ENCODE measurements at places on chromosomes 5 and 9.

DNA sequence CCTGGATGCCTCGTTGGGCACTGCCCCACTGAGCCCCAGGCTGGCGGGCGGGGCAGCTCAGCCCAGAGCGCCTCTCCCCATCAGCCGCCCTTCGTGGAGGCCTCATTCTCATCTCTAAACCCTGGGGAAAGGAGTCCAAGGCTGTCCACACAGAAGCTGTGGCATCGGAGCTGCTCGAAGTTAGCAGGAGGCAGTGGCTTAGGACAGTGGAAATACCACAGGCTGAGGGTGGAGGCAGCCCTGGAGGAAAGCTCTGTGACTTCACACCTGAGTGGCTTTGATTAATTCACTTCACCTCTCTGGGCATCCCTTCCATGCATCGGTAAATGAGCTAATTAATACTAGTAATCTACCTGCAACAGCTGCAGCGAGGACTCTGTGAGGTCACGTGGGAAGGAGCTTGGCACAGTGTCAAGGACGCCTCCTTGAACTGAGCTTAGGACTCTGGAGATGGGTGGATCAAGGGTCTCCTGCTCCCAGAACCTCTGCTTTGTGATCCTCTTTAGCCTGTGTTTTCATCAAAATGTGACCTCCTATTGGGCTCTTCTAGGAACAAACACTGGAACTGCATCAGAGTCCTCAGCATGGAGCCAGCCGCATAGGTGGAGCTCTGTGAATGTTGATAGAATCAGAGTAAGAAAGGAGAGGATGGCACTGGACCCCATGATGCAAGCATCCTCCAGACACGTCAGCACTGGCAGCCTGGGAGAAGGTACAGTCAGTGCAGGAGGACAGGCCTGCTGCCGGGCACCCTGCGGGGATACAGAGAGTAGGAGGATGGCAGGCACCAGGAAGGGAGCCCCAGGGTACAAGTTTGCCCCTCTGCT lies 842 bp upstream of the ANGPTL2 start:
- DNase-seq = no peak

- no peak for DNase-seq
Observed at GRCh38 chr5:126720369-126720768, 56.6 kb upstream of the LMNB1 start.

DNA sequence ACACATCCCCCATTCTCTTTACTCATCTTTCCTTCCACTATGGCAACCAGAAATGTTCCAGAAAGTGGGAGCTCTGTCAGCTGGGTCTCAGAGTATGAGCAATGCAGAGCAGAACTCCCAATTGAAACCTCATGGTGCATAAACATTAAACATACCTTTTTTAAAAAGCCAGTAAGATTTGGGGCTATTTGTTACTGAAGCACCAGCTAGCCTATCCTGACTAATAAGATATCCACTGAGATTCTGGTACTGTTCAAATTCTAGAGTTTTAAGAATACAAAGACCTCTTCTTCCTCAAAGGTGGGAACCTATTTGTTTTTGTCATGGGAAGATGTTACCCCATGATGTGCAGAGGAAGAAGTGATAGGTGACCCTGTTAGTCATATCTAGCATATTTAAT lies 46.1 kb upstream of the EGFLAM start:
- DNase-seq = no peak

DNA sequence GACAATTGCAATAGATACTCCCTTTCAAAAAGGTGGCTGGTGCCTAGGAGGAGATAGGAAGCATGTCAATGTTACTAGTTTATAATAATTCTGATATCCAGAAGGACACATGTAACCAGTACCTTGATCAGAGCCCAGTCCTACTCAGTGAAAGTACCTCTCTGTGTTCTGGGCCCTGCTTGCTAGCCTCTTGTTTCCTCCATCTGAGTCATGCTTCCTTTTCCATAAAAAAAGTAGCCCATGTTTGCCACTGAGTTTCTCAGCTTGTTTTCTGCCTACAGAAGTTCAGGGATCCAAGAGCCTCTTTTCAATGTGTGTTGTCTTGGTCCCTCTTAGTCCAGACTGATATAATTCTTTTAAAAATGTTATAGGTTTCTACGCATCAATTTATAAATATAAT lies 149.0 kb downstream of the SSBP2 start:
- no peak for DNase-seq

- DNase-seq = no peak
Observed at GRCh38 chr9:89339807-89340206, 21.5 kb downstream of the SECISBP2 start.

DNA sequence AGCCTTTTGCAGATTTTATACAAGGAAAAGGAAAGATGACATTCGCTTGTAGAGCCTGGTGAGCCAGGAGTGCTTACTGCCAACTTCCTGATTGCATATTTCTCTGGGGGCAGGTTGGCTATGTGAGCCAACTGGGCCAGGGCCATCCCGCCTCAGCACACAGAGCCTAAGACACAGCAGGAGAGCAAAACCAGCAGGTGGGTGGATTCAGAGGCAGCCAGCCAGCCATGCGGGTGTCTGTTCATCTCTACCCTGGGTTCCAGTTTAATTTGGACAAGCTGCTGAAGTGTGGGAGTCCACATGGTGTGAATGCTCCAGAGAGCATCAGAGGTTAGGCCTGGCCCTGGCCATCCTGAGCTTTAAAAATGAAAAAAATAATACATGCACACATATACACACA lies 291.4 kb downstream of the ARHGEF28 start:
- no peak for DNase-seq

GRCh38 chr9:35548571-35548970 lies 56.5 kb upstream of the TESK1 start:
- no peak for DNase-seq

DNA sequence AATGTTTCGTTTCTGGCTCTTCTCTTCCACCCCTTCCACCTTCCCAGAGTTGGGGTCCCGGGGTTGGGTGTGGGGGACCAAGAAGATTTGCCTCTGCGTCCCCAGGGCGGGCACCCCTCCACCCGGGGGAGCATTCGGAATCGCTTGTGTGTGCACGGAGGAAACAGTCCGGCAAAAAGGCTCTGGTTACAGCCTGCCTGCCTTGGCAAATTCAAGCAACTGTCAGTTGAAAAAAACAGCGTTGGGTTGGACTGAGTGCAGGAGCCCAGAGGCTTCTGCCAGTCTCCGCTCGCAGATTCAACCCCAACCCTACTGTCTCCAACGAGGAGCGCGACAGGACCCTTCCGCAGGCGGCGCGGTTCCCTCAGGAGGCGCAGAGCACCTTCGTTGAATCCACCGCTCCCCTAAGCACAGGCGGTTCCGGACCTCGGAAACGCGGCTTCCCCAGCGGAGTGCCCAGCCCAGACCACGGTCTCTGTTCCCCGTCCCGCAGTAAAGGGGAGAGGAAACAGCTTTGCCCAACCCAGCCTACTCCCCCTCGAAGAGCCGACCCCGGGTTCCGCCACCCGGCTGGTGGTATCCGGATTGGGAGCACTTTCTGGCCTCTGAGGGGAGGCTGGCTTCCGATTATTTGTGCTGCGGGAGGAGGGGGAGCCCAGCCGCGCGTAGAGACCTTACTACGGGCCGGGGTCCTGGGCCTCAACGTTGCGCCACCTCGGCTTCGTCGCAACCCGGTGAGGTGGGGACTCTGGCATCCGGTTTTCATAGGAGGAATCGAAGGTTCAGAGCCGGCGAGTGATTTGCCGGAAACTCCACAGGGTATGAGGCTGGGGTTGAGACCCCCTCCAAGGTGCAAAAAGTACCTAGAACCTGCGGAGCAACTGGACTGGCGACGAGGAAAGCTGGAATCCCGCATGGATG lies 9.6 kb downstream of the LHX6 start:
- DNase-seq = no peak

DNA sequence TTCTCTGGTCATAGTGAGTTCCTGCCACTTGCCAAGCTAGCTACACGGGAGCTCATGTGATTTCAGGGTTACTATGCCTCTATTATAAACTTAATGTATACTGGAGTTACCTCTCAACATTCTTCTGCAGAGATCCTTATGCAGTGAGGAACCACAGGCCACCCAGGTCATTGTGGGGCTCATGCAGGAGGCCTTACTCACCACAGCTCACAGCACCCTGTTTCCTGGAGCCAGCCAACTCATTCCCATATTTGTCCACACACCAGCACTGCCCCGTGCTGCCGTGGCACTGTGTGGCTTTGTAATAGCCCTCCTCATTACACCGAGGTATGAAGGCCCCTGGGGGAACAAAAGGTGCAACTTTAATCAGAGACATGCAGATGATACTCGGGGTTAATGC lies 520.0 kb downstream of the SPOCK1 start:
- no peak for DNase-seq

DNA sequence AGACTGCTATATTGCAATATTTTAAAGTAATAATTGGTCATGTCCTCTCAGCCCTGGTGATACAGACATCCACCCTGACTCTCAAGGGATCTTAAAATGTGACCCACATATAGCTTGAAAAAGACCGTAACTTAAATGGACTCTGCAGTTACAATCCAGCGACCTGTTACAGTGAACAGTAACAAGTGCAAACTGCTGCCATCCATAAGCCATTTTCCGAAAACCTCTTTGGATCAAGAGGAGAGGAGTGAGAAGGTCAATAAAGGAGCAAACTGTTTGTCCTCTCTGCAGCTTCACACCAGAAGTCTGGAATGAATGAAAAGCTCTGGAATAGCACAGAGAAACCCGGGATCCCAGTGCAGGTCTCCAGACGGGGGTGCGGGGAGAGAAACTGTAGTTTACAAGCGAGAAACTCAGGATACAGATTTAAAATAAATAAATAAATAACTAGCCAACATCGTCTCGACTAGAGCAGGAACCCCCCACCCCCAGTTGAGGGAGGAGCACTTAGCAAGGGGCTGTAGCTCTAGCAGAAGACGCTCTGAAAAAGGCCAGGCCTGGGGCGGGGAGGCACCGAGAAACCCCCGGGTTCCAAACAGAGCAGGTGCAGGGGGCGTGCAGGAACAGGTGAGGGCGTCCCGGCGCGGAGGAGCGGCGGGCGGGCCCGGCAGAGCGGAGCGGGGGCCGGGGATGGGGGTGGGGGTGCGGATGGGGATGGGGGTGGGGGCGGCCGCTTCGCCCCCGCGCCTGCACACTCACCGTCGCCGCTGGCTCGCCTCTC lies 572 bp downstream of the ZDHHC21 start:
- DNase-seq = peak; percentile 9

DNA sequence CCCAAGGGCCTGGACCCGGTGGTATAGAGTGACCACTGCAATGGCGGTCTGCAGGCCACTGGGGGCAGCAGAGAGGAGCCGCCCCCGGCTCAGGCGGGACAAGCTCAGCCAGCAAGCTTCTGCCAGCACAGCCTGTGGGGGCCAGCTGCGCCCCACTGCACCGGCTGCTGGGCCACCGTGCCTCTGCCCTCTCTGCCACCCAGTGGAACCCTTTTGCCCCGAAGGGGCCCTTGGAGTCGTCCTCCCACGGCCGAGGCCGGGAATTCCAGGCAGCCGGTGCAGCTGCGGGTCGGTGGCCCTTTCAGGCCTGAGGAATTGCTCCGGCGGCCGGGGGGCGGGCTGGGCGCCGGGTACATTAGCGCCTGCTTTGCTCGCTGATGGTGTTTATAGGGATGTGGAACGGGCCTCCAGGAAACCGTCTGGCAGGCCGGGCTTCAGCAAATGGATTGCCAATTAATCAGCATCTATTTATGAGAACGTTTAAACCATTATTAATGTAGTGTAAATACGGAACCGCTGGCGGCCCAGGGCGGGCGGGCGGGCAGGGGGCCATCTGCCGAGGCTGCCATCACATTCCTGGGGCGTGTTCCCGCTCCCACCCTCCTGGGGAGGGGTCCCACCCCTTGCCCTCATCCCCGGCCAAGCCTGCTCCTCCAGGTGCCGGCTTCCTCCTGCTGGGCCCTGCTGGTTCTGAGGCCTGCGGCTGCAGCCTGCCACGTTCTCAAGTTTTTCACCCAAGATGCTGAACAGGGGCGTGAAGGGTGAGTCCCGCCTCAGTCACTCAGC lies 127.4 kb downstream of the BARX1 start:
- DNase-seq = peak; percentile 43

GRCh38 chr5:149355688-149356087 lies 2.2 kb upstream of the PCYOX1L start:
- no peak for DNase-seq

DNA sequence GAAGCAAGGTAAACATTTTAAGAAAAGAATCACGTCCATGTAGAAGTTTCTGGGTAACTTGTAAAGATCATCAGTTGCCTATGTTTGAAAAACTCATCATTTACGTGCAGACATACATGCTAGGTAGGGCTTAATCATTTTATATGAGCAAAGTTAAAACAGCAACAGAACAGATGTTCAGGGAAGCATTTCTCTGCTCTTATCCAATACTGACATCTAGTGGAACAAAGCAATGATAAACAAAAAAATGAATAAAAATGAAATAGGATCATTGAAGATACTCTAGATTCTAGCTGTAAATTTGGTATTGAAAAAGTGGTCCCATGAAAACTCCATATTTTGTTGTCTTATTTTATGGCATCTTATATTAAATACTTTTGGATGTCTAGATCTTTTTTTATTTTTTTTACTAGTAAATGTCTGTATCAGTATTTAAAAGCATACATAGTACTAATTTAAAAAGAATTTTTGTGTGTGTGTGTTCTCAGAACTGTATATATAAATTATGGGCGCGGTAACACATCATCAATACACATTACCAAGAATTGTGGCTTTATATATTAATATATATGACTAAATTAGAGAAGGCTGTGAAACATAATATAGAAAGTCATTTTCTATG lies 1050.2 kb downstream of the CDH12 start:
- DNase-seq = peak; percentile 24

DNA sequence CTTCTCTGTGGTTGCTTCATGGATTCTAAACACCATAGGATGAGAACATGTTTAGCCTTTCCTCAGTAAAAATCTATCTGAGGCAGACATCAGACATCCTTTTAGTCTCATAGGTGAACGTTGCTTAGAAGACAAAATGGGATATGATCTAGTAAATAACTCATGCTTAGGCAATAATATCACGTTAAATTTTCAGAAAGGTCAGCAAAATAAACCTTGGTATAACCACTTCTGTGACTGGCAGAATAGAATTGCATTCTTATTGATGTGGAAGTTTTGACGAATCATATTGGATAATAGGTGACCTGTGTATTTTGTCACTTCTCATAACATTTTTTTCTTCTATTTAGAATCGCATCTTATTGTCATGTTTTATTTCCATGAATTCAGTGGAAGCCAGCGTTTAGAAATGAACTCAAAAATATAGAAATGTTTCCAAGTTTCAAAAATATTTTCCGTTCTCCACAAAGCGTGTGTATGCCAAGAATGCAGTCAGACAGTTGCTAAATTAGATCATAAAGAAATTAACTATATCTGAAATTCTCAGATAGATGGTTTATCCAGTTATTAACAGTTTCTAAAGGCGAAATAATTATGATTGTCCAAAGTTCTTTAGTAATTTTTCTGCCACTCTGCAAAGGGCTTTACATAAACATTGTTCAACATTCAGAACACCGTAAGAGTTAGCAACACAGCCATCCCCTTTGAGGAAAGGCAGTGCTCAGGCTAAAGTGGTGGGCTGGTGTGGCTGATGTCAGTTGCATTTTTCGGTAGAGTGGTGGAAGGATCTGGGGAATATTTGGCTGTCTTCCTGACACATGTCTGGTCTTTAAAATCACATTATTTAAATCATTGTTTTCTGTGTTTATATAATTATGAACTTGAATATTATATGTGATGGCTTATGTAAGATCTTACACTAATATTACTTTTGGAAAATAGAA lies 827.2 kb downstream of the MTRR start:
- no peak for DNase-seq

GRCh38 chr9:69151506-69151905 lies 22.6 kb upstream of the TJP2 start:
- no peak for DNase-seq
